ENCODE measurements at places on chromosomes 1 and 21.

DNA sequence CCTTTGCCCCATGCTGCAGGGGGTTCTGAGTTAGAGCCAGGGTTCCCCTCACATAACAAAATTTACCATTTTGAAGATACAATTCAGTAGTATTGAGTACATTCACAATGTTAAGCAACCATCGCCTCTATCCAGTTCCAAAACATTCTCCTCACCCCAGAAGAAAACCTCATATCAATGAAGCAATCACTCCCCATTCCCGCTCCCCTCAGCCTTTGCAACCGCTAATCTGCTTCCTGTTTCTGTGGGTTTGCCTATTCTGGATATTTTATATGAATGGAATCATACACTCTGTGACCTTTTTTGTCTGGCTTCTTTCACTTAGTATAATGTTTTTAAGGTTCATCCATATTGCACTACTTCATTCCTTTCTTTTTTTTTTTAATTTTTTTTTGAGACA is 32.9 kb downstream of the SERINC2 start:
- no peak for DNase-seq

GRCh38 chr1:207628776-207629175 is 16.2 kb upstream of the CR1L start:
- DNase-seq = no peak

GRCh38 chr1:172472495-172472894 is 28.6 kb upstream of the PIGC start:
- no peak for DNase-seq

- DNase-seq = no peak
Measured at GRCh38 chr1:228314658-228315483, 91.8 kb downstream of the TRIM11 start.

DNA sequence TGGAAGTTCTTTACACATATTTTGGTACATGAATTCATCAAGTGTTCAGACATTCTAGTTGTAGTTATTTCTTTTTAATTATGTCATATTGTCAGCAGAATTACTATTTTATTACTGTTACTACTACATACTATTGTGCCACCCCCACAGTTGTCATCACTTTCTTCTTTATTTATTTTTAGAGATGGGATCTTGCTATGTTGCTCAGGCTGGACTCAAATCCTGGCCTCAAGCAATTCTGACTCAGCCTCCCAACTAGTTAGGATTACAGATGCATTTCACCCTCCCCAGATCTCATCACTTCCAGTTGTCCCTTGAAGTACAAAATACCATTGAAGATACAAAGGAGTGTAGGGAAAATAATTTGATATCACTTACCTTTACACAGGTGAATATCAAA is 258.0 kb downstream of the KCTD3 start:
- DNase-seq = no peak

Data from stimulated activated CD4-positive, alpha-beta T cell treated with anti-CD3 and anti-CD28 coated beads, TNF-alpha, amount 100 ng/mL, for 24 hours (primary cell).